ENCODE measurements at places on chromosomes 2 and 18.

- DNase-seq, result no peak
Observed at GRCh38 chr18:40685219-40685618, 1269.8 kb upstream of the PIK3C3 start.

- DNase-seq, result peak; percentile 83
Observed at GRCh38 chr2:233422050-233422639, 67.9 kb downstream of the DGKD start.

- no peak for DNase-seq
Observed at GRCh38 chr2:226691255-226691654, 108.4 kb downstream of the IRS1 start.

GRCh38 chr18:53800171-53800570 lies 424.3 kb downstream of the MBD2 start:
- no peak for DNase-seq

- no peak for DNase-seq
Observed at GRCh38 chr2:113940891-113941290, 51.0 kb downstream of the ACTR3 start.

DNA sequence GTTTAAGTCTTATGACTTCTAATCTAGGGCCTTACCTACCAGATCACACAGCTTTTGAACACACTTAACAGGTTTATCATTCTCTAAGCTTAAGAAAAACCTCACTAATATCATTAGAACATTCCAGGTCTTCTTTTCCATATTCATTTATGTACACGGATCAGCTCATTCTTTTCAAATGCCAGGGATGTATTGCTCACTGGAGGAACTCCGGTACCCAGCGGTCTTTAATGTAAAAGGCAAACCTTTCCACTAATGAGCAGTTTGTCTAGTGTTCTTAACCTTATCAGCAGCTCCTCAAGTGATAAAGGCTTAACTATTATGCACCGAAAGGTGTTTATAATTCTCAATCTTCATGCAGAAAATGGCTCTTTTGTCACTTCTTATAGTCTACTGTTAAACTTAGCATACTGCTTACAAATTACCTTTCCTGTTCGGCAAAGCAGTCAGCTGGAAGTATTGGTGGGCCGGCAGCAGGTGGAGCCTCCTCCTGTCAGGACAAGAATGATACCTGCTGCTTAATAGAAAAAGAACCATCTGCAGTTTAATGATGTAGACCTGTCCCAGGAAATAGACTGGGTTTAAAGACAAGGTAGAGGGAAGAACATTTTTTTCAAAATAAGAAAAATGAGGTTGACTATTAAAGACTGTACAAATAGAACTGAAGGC lies 142.7 kb downstream of the FIGN start:
- no peak for DNase-seq

Measured in CD4-positive, alpha-beta T cell treated with Interleukin-17A for 4 hours (primary cell).